ENCODE measurements at places on chromosomes 7 and 10.

GRCh38 chr7:123987445-123987844 is 45.4 kb downstream of the TMEM229A start:
- no peak for DNase-seq

- DNase-seq: no peak
Measured at GRCh38 chr10:99768556-99768955, 13.9 kb upstream of the ABCC2 start.

- peak; percentile 61 for DNase-seq
Measured at GRCh38 chr7:19442016-19442785, 266.6 kb downstream of the POLR1F start.

- DNase-seq: no peak
Measured at GRCh38 chr7:146701166-146701565, 584.6 kb downstream of the CNTNAP2 start.

GRCh38 chr7:88217675-88218428 is 2.0 kb downstream of the SRI start:
- no peak for DNase-seq

- DNase-seq: peak; percentile 5
Measured at GRCh38 chr10:127243490-127244272, 47.3 kb upstream of the INSYN2A start.

DNA sequence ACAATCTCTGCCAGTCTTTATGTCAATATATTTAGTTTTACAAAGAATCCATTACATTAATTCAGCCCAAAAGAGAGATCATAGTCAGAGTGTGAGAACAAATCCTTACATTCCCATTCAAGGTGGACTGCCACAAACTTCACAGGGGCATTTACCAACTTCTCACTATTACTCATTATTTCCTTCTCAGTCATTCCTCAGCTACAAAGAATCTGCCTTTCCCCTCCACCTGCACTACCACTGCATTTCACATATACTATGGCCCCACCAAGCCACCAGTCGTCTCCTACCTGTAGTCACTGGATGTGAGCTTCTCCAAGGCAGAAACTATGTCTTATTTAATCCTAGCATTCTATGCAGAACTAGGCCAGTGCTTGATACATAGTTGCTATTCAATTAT is 94.3 kb downstream of the USP6NL start:
- no peak for DNase-seq

- DNase-seq: no peak
Measured at GRCh38 chr10:71701496-71702132, 18.0 kb downstream of the C10orf105 start.

DNA sequence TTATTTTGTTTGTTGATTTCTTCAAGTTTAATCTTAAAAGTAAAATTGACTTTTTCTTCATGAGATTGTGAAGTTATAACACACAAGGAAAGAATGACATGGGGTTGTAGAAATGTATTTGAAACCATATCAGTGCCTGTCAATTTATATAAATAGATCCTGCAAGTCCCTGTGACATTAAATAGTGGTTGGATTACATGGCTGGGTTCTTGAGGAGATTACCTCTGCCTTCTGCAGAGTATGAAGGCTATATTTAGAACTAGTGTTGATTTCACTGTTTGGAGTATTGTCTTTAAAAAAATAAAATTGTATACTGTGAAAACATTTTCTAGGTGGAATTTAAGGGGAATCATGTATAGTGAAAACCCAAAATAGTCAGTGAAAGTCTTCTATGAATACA is 385.8 kb upstream of the SMIM30 start:
- DNase-seq: no peak

GRCh38 chr10:15775513-15775912 is 55.8 kb upstream of the ITGA8 start:
- DNase-seq: peak; percentile 47

DNA sequence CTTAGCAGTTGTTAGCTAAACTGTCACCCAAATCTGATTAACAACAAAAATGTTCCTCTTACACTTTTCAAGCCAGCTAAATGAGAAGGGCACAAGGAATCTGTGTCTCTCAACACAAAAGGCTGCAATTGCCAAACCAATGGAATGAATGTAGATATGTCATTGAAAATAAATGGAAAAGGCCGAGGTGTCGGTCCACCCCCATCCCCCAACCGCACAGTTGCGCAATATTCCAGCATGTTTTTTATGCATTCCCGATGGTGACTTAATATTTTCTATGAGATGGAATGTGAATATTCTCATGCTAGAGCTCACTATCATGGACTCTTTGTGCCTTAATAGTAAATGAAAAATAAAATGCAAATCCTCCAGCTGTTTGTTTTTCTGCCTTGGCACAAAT is 181.6 kb upstream of the LRGUK start:
- no peak for DNase-seq

- DNase-seq: no peak
Measured at GRCh38 chr7:131557652-131558385, 1.4 kb upstream of the PODXL start.

DNA sequence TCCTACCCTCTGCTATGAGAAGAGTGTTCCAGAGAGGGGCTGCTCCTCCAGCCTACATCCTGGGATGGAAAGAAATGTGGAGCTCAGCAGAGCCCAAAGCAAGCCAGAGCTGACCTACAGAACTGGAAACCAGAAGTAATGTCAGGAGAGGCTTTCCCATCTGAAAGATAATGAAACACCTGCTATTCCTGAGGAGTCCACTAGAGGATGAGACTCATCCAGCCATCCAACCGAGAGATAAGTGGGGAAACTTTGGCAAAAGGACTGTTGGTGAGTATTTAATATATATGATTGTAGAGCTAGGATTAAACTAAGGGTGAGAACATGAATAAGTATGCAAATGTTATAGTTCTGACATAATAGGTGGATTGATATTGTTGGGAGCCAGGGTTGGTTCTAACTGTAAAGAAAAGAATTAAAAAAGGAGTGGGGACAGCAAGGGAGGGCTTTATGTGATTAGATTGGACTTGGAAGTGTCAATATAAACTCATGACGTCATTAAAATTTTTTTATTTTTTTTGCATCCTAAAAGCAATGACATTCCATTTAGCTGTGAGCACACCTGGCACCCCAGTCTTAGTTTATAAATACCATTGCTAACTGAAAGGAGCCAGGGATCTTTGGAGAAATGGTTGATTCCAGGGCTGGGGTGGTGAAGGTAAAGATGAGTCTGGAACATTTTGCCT is 312.8 kb upstream of the NFE2L3 start:
- no peak for DNase-seq

DNA sequence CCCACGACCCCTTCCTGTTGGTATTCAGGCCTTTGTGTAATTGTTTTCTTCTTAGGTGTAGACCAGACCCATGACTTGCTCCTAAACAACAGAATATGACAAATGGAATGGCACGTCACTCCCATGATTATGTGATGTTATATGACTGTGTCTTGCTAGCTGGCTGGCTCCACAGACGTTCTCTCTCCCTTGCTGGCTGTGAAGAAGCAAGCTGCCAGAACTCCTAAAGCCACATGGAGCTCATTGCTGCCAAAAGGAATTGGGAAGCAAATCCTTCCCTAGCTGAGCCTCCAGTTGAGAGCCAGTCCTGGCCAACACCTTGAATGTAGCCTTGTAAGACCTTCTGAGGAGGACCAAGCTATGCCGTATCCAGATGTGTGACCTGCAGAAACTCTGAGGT is 74.2 kb downstream of the RAB18 start:
- DNase-seq: no peak

- DNase-seq: peak; percentile 51
Measured at GRCh38 chr7:82740246-82740848, 296.8 kb upstream of the CACNA2D1 start.

GRCh38 chr10:53598914-53599313 is 826.3 kb upstream of the MBL2 start:
- no peak for DNase-seq

- DNase-seq: no peak
Measured at GRCh38 chr10:76549171-76549570, 1088.4 kb downstream of the KCNMA1 start.

DNA sequence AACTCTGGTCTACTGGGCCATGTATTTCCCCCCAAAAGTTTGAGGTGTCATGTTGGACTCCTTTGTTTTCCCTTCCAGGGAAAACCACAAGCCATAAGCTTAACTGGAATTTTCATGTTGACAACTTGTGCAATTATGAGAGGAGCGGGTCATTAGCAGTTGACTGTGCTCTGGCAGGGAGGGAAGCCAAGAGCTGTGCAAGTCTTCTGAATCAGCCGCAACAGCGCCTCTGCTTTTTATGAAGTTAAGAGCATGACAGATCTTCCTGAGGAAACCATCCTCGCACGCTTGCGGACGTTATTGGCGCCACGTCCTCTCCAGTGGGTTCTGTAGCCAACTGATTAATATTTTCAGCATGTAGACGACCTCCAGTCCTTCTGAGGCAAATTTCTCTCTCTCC is 148.7 kb upstream of the MKI67 start:
- peak; percentile 30 for DNase-seq

DNA sequence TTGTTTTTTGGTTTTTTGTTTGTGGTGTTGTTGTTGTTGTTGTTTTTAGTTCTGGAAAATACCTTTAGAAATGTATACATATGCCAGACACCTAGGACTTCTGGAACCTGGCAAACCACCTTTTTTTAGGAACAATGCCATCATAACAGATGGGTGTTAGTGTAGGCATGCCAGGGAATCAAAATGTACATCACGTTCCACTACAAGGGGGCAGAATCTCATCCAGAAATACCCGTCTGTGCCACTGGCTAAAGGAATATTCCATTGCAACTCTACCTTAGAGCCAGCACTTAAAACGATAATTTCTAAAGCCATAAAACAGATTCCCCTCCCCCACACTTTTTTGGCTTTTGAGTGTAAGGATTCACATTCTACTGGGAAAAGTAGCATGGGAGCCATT is 239.8 kb downstream of the ETV1 start:
- DNase-seq: no peak

- no peak for DNase-seq
Measured at GRCh38 chr10:119503821-119504220, 38.7 kb downstream of the RGS10 start.

GRCh38 chr7:128347647-128348097 is 4.0 kb upstream of the RBM28 start:
- DNase-seq: no peak

GRCh38 chr7:108488768-108489538 is 32.7 kb upstream of the NRCAM start:
- DNase-seq: no peak

DNA sequence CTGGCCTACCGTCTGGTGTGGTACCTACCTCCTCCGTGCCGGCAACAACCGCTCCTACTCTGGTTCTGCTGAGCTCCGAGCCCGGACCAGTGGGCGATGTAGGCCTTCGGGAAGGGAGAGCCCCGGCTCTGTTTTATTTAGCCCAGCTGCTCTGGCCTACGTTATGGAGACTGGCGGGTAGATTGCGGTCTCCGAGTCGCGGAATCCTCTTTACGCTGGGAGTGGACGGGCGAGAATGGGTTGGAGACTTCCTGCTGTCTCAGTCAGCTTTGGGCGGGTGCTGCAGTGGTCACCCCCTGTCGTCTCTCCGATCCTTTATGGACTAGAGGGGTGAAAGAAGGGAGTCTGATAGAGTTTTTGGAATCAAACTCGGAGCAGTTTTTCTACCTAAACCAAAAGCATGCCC is 406 bp downstream of the CBLL1 start:
- DNase-seq: no peak

Data from stromal cell of bone marrow (primary cell).